ENCODE measurements at places on chromosomes 7 and 10. TPM values are rescaled to one million over a fixed set of nuclear protein-coding genes. Genes with fewer than 3 reads are reported as not detected.

Gene PRLHR
- total RNA-seq = not detected

Gene AGMO
- not detected for total RNA-seq

Gene MICALL2
- total RNA-seq = 4.2 TPM

Gene CNTNAP2
- total RNA-seq = not detected

Gene SLC39A12
- not detected for total RNA-seq

Gene UPK3BL1
- total RNA-seq = 27.8 TPM

Gene CYP3A7
- total RNA-seq = not detected

Gene DENND2A
- total RNA-seq = not detected

Gene ATE1
- total RNA-seq = 19.2 TPM

Gene LDB3
- total RNA-seq = 0.09 TPM

GRCh38 chr7:93146472-93147141 is 1.6 kb downstream of the SAMD9L start:
- peaks cover 29% of the 10 kb centered on the region for H3K4me1 ChIP-seq
- H3K36me3 ChIP-seq = peaks cover 17% of the 10 kb centered on the region
- H3K27ac ChIP-seq = peak overlapping the region; percentile 87
- H3K4me3 ChIP-seq = peak overlapping the region; percentile 84

GRCh38 chr7:41869997-41870396 is 167.1 kb upstream of the INHBA start:
- H3K27me3 ChIP-seq = peaks cover 29% of the 10 kb centered on the region
- H3K4me3 ChIP-seq = no peak overlapping the region
- H3K4me1 ChIP-seq = peaks cover 23% of the 10 kb centered on the region

DNA sequence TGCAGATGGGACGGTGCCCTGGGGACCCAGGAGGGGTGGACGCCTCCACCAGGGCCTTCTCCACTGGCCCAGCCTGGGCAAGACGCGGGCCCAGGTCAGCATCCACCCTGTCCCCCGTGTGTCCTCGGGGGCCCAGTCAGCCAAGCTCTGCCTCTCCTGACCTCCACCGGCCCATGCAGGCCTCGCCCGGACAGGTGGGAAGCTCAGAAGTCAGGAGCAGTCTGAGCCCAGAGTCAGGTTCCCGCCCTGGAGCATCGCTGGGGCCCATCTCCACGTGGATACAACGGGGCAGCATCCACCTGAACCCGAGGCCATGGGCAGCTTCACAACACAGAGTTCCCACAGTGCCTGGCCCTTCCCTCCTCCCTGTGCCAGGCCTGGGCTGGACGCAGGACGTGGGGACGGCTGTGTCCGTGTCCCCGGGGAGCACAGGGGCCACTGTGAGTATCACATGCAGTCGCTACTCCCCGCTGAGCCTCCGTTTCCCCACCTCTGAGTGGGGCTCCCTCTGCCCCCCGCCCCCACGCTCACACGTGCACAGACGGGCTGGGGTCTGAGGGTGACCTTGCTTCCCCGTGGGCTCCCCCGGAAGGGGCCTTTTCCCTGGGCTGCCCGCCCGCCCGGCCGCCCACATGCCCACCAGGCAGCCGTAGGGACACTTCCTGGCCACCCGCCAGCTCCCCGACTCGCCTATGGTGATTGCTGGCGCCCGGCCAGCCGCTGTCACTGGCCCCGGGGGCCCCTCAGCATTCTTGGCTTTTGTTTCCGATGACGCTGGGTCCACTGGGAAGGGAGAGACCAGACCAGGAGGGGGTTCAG is 64.3 kb downstream of the PDGFA start:
- no peak overlapping the region for H3K27ac ChIP-seq
- no peak for DNase-seq
- H3K27me3 ChIP-seq = peaks cover 9% of the 10 kb centered on the region
- H3K4me1 ChIP-seq = peaks cover 17% of the 10 kb centered on the region
- no peaks in the 10 kb centered on the region for H3K36me3 ChIP-seq

GRCh38 chr7:152081088-152081487 is 55.6 kb downstream of the GALNT11 start:
- H3K27ac ChIP-seq = no peak overlapping the region
- H3K4me1 ChIP-seq = peaks cover 34% of the 10 kb centered on the region
- no peak for DNase-seq
- no peak overlapping the region for H3K4me3 ChIP-seq

GRCh38 chr7:140292438-140292837 is 105.9 kb downstream of the SLC37A3 start:
- H3K36me3 ChIP-seq = no peaks in the 10 kb centered on the region
- H3K4me1 ChIP-seq = no peaks in the 10 kb centered on the region
- no peak overlapping the region for H3K4me3 ChIP-seq
- DNase-seq = no peak
- H3K27me3 ChIP-seq = no peaks in the 10 kb centered on the region
- H3K27ac ChIP-seq = no peak overlapping the region

DNA sequence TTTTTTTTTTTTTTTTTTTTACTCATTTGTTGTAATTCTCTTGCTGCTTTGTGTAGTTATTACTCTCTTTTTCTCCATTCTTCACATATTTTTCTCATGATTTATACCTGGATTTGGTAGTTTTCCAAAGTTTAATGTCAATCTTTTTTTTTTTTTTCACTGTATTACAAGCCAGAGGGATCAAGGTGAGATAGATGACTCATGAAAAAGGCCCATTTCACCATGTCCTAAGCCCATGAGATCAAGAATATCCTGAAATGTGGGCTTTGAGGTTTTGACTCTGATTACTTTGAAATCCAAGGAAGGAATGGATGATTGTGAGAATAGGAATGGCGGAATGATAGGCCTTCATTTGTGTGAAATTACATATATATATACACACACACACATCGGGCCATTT is 31.1 kb downstream of the TAX1BP1 start:
- H3K36me3 ChIP-seq = peaks cover 27% of the 10 kb centered on the region
- no peak overlapping the region for H3K4me3 ChIP-seq
- peaks cover 29% of the 10 kb centered on the region for H3K4me1 ChIP-seq
- H3K27me3 ChIP-seq = no peaks in the 10 kb centered on the region

- H3K27ac ChIP-seq = no peak overlapping the region
- no peak overlapping the region for H3K4me3 ChIP-seq
- no peaks in the 10 kb centered on the region for H3K27me3 ChIP-seq
- peaks cover 4% of the 10 kb centered on the region for H3K36me3 ChIP-seq
- DNase-seq = no peak
Observed at GRCh38 chr7:30074422-30075030, 46.3 kb downstream of the PLEKHA8 start.

DNA sequence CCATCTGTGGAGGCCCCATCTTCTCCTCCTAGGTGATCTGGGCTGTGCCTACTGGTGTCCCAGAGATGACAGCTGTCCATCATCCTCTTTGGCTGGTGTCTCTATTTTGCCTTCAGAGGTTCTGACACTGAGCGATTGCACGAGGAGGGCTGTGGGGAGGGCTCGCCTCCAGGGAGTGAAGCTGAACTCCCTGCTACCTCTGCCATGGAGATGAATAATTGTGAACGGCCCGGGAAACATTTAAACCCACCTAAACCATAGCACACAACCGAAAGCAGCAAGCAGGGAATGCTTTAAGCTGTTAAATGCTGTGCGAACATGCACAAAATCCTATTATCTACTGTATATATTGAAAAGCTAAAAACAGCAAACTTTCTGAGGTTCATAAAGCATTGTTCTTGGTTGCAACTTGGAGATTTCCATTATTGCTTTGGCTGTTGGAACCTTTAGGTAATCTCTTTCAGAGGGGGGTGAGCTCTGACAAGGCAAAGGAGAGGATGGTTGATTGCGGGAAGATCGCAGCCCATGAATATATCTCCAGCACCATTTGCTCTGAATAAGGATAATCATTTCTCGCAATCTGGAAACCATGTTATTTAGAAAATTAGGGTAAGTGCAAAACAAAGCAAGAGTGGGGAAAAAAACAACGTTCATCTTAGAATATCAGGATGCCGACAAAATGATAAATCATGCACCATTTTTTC is 507.6 kb downstream of the GALNT17 start:
- H3K27ac ChIP-seq = no peak overlapping the region
- DNase-seq = no peak
- H3K4me1 ChIP-seq = no peaks in the 10 kb centered on the region
- H3K4me3 ChIP-seq = no peak overlapping the region

DNA sequence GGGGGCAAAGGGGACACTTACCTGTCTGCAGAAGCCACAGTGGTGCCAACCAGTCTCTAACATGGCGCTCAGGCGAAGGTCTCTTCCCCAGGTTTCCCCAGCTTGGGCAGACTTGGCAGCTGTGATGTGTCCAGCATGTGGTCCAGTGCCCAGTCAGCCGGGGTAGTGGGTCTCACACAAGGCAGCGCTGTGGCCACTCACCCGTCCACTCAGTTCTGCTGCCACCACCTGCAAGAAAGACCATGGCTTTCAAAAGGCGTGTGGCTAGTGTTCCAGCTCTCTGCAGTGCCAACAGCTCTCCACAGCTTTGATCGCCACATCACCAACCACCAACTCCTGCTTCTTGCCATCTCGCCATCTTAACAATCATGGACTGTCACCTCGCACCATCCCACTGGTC is 259.6 kb downstream of the USP6NL start:
- DNase-seq = no peak
- no peaks in the 10 kb centered on the region for H3K27me3 ChIP-seq
- no peak overlapping the region for H3K4me3 ChIP-seq
- no peaks in the 10 kb centered on the region for H3K36me3 ChIP-seq
- H3K4me1 ChIP-seq = no peaks in the 10 kb centered on the region

GRCh38 chr7:115252461-115252860 is 330.6 kb downstream of the MDFIC start:
- H3K4me1 ChIP-seq = no peaks in the 10 kb centered on the region
- H3K27me3 ChIP-seq = no peaks in the 10 kb centered on the region
- H3K36me3 ChIP-seq = no peaks in the 10 kb centered on the region
- no peak for DNase-seq
- H3K27ac ChIP-seq = no peak overlapping the region

- H3K4me1 ChIP-seq = peaks cover 18% of the 10 kb centered on the region
- H3K4me3 ChIP-seq = peak overlapping the region; percentile 98
- H3K27me3 ChIP-seq = peaks cover 20% of the 10 kb centered on the region
- H3K27ac ChIP-seq = peak overlapping the region; percentile 98
- DNase-seq = peak; percentile 80
Observed at GRCh38 chr10:96130326-96130995, 364 bp downstream of the ZNF518A start.

DNA sequence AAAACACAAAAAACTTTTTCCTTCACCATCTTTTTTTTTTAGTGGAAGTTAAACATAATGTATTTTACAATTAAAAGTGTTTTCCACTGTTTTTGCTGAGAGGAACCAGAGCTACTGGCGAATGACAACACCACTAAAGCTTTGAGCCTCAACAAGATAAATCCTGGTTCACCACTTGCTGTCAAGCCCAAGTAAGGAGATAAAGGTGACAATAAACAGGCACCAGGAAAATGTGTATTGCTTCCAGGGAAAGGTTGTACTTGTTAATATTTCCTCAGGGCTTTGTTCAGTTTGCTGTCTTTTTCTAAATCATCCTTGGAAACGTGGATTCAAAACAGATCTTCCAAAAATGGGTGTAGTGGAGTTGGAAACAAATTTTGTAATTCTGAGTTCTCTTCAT is 109.9 kb upstream of the ANKRD30A start:
- no peaks in the 10 kb centered on the region for H3K36me3 ChIP-seq
- no peak overlapping the region for H3K27ac ChIP-seq
- H3K4me1 ChIP-seq = no peaks in the 10 kb centered on the region
- no peak for DNase-seq

DNA sequence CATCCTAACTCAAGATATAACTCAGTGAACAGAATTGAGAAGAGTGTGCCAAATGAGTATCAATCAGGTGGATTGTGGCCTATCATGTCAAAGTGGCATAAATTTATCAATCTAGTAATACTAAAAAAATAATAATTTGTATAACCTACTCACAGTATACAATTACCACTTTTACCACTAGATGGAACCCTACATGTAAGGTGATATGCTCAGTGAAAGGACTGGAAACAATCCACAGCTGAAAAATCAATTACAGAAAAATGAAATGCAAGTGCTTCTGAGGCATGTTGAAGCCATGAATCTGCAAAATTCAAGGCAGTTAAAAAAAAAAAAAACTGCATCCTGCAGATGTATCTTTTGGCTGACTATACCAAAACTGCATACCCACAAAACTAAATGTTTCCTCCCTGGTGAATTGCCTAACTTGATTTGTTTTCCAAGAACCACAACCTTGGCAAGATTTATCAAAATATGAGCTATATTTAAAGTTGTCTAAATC is 13.9 kb downstream of the ARHGAP19 start:
- H3K27me3 ChIP-seq = no peaks in the 10 kb centered on the region
- H3K4me1 ChIP-seq = peaks cover 14% of the 10 kb centered on the region
- no peaks in the 10 kb centered on the region for H3K36me3 ChIP-seq
- H3K27ac ChIP-seq = no peak overlapping the region
- DNase-seq = no peak

DNA sequence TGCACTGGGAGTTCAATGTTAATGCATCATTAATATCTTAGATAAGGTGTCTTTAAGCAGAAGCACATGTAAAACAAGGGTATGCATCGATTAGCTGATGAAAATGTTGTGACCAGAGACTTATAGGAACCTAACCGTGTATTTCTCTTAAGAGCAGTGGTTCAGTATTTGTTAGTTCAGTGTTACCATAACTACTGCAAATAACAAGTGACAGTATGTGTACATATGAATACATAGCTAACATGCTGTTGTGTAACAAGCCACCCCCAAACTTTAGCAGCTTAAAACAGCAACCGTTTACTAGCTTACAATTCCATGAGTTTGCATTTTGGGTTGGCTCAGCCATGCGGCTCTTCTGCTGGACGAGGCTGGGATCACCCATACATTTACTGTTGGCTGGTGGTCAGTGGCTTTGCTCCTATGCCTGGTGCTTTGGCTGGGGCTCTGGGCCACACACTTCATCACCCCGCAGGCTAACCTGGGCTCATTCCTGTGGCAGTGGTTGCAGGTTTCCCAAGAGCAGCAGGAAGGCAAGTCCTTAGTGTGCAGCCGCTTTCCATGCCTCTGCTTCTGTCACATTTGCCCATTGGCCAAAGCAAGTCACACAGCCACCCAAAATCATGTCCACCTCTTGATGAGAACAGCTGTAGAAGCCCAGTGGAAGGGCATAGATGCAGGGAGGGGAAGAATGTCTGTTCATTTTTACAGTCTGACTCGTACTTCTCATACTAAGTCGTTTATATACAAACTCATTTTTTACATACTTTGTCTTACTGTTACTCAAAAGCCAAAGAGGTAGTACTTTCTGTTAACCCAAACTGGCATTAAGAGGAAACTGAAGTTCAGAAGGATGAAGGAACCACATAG is 103.3 kb upstream of the GATA3 start:
- no peaks in the 10 kb centered on the region for H3K27me3 ChIP-seq
- H3K27ac ChIP-seq = no peak overlapping the region
- H3K4me3 ChIP-seq = no peak overlapping the region

- no peak overlapping the region for H3K27ac ChIP-seq
- H3K4me3 ChIP-seq = no peak overlapping the region
- peaks cover 43% of the 10 kb centered on the region for H3K27me3 ChIP-seq
- no peaks in the 10 kb centered on the region for H3K4me1 ChIP-seq
- H3K36me3 ChIP-seq = no peaks in the 10 kb centered on the region
- DNase-seq = no peak
Observed at GRCh38 chr10:131310142-131310541, 1.4 kb downstream of the TCERG1L start.

- no peak overlapping the region for H3K4me3 ChIP-seq
- no peak overlapping the region for H3K27ac ChIP-seq
- H3K36me3 ChIP-seq = no peaks in the 10 kb centered on the region
Observed at GRCh38 chr10:88958721-88959120, 6.1 kb upstream of the ACTA2 start.

All from activated CD8-positive, alpha-beta T cell treated with anti-CD3 and anti-CD28 coated beads for 36 hours (primary cell).